Stimulated activated CD4-positive, alpha-beta T cell treated with anti-CD3 and anti-CD28 coated beads, TNF-alpha, amount 100 ng/mL, for 48 hours (primary cell): ENCODE measurements at places on chromosomes 6 and 20.

GRCh38 chr20:50820515-50821256 lies 25.8 kb downstream of the BCAS4 start:
- DNase-seq: no peak

GRCh38 chr6:114446342-114446741 lies 103.5 kb upstream of the HS3ST5 start:
- no peak for DNase-seq

- no peak for DNase-seq
Measured at GRCh38 chr20:48850977-48851299, 23.1 kb upstream of the PREX1 start.

DNA sequence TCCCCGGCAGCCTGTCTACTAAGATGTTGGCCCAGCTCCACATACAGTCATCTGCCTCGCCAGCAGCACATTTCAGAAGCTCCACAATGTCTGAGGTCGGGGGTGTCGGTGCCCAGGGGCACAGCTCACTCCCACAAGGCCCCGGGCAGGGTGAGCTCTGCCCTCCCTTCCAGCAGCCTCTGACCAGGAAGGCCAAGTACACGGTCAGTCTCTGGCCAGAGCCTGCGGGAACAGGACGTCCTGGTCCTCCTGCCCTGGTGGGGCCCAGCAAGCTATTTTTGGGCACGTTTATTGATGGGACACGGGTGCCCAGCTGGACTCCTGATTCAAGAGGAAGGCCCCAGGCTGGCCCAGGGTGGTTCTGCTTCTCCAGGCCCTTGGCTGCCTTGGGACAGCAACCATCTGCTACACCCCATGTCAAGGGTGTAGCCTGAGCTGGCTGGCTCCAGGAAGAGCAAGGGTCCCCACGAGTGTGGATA lies 114.9 kb upstream of the PTPN1 start:
- DNase-seq: no peak

DNA sequence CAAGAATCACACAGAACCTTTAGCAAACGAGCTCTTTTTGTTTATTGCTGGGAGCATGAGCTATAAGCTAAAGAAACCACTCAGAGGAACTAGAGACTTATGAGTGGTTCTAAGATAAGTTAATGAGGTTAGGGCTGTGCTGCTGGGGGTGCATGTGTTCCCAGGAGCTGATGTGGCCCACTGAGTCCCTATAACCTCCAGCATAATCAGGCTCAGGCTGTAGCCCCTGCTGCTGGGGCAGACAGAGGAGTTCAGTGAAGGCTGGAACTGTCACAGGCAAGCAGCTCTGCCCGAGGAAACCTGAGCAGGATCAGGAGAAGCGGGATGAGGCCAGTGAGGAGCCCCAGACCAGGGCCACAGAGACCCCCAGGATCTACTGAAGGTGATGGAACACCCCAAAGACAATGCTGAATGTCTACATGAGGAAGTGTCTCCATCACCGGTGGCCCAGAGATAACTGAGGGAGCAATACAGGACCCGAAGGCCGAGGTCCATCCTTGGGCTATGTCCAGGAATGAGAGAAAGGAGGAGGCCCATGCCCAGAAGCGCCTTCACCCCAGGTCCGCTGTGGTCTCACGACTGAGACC lies 17.3 kb downstream of the TUBB2B start:
- DNase-seq: no peak

DNA sequence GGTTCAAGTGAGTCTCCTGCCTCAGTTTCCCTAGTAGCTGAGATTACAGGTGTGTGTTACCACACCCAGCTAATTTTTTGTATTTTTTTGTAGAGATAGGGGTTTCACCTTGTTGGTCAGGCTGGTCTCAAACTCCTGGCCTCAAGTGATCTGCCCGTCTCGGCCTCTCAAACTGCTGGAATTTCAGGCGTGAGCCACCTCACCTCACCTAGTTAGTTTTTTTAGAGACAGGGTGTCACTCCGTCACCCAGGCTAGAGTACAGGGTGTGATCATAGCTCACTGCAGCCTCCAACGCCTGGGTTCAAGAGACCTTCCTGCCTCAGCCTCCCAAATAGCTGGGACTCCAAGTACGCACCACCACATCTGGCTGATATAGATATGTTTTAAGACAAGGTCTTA lies 22.9 kb downstream of the SYTL3 start:
- DNase-seq: no peak

GRCh38 chr20:38630727-38631126 lies 29.1 kb downstream of the ARHGAP40 start:
- no peak for DNase-seq

DNA sequence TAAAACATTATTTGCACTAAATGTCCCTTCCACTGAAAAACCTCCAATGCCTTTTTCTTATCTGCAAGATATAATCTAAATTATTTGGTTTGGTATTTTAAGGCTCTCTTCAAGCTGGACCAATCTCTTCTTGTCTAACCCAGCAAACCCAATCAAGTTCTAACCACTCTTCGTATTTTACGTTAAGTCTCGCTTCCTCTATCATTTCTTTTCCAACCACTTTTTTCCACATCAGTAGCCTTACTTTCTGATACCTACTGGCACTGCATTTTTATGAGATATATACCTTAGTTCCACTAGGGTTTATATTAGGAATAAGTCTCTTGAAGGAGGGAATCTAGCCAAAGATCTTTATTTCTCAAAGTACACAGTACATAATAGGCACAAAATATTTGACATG lies 19.1 kb downstream of the FBXL4 start:
- no peak for DNase-seq
